Epithelial cell of esophagus (primary cell): ENCODE measurements at places on chromosomes 6 and 20.

GRCh38 chr6:8623441-8623840 is 188.1 kb upstream of the SLC35B3 start:
- DNase-seq: peak; percentile 40

- no peak for DNase-seq
These were observed 33.3 kb downstream of the SLX4IP start for GRCh38 chr20:10468340-10468845.

- no peak for DNase-seq
These were observed 12.8 kb downstream of the ZDHHC14 start for GRCh38 chr6:157393669-157394327.

- DNase-seq: peak; percentile 21
These were observed 74.5 kb upstream of the MARCKS start for GRCh38 chr6:113782636-113783035.

DNA sequence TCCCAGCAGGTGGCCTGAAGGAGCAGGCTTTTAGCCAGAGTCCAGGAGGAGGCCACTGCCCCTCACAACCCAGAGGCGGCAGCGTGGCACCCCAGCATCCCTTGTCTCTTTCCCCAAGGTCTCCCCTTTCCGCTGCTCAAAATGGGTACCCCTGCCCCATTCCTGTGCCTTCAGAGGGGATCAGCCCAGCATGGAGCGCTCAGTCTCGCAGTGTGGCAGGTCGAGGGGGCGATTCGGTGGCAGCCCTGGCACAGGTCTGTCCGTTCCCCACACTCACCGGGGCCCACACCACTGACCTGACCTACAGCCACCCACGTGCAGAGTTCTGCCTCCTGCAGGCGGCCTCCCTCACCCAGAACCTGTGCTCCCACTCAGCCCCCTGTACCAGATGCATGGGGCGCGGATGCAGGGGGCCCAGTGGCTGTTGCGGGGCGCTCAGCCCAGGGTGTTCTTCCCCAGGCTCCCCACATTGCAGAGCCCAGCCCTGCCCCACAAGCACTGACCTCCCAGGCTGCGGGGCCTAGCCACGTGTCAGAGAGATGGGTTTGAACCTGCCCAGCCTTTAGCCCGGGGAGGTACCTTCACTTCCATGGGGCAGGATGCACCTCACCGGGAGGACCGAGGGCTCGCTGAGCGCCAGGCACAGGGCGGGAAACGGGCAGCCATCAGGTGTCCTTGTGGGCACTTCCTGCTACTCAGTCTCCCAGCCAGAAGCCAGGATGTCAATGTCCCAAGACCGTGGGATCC is 41.8 kb downstream of the DSTN start:
- DNase-seq: peak; percentile 74

GRCh38 chr6:47034926-47035325 is 7.2 kb downstream of the ADGRF1 start:
- DNase-seq: peak; percentile 100

GRCh38 chr6:125193208-125193607 is 39.6 kb downstream of the TPD52L1 start:
- DNase-seq: peak; percentile 92

GRCh38 chr6:152605342-152605741 is 31.8 kb downstream of the SYNE1 start:
- DNase-seq: no peak

DNA sequence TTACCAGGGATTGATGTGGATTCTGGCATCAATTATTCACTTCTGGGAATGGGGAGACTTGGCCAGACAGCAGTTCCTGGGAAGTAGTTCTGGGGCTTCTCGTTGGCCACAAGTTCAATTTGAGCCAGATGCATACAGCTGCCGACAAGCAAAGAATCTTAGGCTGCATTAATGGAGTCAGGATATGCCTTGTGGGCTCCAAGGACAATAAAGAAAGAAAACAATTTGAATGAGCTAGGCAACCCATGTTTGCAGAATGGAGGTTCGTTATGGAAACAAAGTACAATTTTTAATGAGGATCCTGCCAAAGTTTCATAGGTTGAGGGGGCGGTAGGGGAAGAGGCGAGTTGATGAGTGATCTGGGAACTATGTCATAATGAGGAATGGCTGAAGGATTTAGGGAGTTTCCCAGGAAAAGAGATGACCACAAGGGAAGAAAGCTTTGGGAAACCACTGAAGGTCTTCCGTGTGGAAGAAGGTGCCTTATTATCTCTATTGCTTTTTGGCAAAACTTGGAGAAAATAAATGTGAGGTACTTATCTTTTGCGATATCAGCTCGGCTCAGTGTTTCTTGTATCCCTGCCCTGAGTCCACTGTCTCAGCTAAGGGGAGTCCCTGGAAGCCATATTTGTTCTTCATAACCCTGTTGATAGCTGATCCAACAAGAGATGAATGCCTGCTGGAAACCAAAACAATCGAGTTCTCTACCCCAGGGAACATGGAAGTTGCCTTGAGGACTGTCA is 181.0 kb upstream of the ZNF217 start:
- peak; percentile 89 for DNase-seq

DNA sequence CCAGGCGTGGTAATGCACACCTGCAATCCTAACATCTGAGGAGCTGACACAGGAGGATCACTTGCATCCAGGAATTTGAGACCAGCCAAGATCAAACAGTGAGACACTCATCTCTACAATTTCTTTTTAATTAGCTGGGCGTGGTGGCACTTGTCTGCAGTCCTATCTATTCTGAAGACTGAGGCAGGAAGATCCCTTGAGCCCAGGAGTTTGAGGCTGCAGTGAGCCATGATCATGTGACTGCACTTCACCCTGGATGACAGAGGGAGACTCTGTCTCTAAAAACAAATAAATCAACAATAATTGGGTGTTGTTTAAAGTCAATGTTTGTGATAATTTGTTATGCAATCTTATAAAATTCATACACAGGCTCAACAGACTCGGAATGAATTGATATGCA is 18.0 kb upstream of the HLA-A start:
- peak; percentile 17 for DNase-seq
